ENCODE measurements at places on chromosomes 5 and 9.

DNA sequence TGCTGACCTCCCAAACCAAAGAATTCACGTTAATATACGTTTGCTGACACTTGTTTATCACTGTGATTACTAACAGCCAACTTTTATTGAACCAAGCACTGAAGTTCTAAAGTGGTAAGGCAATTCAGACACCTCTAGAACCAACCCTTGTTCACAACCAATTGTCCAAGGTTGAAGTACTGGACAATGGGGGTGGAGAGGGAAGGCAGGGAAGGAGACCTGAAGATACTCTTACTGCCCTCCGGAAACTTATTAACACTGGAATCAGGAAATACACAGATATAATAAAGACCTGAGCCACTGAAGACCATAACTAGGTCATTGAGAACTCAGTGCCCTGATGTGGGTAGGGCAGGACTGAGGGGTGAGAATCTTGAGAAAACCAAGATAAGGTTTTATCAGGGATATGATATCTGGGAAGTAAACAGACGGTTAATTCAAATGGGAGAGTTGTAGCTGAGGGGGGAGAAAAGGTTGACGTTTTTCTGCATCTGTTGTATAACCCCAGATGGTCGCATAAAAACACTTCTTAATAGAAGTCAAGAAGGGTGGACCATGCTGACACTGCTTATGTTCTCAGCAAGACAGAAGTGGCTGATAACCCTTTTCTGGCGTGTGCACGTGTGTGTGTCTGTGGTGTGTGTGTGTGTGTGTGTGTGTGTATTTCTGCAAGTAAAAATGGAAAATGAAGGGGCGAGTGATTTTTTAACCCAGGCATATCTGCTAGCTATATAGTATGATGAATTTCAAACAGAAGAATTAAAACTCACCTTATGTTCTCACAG lies 125.9 kb downstream of the LHFPL2 start:
- no peak for DNase-seq

GRCh38 chr5:52554293-52554692 lies 233.4 kb upstream of the ITGA1 start:
- no peak for DNase-seq

GRCh38 chr5:178772351-178772750 lies 41.9 kb upstream of the ZNF354A start:
- no peak for DNase-seq

DNA sequence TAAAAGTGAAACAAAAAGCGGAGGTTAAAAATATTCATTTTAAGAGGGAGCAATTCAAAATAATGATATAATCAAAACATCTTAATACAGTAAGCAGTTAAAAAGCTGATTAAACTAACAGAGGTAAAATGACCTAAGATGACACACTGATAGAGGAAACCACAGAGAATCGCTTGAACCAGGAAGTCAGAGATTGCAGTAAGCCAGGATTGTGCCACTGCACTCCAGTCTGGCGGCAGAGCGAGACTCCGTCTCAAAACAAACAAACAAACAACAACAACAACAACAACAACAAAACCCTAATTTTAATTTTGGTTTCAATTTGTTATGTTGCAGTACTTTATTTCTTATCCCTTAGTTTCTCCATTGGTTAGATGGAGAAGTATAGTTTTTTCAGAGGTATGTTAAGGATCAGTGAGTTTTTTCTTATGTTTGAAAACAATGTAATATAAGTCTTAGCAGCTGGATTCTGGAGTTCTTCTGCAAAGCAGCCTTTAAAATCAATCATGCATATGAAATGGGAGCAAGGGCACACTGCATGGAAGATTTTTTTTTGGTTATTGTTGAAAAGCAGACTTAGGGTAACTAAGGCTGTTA lies 58.5 kb downstream of the MLANA start:
- no peak for DNase-seq

GRCh38 chr5:109168151-109168550 lies 241.6 kb downstream of the PJA2 start:
- no peak for DNase-seq

DNA sequence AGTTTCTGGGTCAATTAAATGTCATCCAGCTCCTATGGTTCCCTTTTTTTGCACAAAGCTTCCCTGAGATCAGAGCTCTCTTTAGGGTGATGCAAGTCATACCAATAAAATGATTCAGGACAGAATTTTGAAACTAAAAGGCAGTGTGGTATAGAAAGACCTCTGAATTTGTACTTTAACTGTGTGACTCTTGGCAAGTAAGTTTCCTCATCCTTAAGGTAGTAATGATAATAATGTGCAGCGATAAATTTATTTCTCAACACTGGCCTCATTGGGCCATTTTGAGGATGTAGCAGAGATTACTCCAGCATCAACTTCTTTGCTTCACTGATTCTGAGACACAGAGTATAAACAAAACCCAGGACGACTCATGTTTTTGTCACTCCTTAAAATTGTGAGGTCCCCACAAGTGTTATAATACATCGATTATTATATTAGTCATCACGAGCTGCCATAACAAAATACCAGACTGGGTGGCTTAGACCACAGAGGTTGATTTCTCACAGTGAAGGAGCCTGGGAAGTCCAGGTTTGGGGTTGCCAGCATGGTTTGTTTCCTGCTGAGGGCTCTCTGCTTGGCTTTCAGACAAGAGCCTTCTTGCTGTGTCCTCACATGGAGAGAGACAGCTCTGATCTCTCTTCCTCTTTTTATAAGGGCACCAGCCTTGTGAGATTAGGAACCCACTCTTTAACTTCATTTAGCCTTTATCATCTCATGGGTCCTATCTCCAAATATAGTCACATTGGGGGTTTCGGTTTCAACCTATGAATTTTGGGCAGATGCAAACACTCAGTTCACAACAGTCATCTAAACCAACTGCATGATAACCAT lies 293.0 kb downstream of the ZNF608 start:
- no peak for DNase-seq

DNA sequence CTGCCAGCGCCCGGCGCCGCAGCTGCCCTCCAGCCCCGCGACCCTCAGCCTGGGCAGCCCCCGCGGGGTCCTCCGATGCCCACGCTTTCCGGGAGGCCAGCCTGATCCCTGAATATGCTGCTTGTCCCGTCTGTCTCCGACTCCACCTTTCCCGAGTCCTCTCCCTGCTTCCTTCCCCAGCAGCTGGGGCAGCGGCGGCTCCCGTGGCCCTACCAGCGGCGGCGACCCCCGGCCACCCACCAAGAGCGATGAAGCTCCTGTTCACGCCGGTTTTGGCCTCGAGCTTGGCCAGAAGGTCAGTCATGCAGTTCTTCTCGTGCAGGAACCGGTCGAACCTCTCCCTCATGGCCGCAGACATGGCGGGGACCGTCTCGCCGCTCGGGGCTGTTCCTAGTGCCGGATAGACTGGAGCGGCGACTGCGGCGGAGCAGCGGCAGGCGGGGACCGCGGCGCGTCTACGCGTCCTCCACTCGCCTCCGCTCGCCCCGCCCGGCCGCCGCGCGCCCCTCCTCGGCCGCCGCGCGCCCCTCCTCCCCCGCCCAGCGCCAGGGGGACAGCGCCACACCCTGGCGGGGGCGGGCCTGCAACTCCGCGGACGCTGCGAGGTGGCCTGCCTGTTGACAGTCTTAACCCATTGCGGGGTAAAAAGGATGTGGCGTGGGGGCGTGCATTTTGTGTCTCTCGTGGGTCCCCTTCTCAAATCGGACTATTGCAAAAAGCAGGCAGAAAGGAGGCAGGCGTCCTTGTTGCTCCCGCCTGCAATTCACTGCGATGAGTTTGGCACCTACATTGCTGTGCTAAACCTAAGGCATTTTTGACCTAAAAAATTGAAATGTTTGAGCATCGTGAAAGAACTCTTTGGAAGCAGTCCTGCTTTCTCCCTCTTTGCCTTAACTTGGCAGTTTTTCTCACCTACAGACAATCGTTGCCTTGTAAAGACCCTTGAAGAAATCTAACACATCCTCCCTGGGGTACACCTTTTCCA lies at the start of gene REEP5:
REEP5 (minus strand) TSS at position 395 of the 985 bp plus-strand sequence; CDS start at position 358, 37 bp downstream.
- DNase-seq = peak; percentile 36

DNA sequence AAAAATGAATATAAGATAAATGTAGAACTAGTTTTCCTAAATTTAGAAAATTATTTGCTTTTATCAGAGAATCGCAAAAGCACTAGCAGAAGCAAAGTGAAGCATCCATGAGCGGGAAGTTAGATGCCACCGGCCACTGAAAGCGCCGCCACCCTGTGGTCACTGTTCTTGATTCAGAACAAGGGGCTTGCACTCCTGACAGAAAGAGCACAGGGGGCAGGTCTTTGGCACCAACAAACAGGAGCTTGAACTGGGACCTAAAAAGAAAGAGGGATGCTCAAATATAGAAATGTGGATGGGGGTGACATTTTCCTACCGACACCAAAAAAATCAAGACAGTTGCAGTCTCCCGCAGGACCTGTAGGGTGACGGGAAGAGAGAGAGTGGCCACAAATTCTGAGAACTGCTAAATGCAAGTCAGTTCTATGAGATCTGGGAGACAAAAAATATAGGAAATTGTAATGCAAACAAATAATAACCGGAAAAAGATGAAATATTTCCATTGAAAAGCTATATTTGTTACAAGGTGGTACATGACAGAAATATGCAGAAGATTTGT lies 144.3 kb downstream of the CDH12 start:
- DNase-seq = no peak

GRCh38 chr5:159161361-159162214 lies 47.8 kb downstream of the RNF145 start:
- DNase-seq = no peak

DNA sequence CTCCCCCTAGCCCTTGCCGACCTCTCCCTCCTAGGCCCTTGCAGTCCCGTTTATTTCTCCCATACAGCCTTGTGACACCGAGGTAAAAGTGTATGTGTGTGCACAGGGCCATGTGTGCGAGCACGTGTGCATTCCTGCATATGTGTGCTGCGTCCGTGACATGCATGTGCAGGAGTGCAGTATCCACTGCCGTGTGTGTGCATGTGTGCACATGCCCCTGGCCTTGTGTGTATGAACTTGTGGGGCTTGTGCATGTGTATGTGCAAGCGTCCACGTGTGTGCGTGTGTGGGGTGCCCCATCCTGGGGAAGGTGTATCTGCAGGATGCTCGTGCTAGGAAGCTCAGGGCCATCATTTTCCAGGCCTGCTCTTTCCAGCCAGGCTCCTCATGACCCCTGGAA lies 6.6 kb downstream of the AK1 start:
- DNase-seq = no peak

DNA sequence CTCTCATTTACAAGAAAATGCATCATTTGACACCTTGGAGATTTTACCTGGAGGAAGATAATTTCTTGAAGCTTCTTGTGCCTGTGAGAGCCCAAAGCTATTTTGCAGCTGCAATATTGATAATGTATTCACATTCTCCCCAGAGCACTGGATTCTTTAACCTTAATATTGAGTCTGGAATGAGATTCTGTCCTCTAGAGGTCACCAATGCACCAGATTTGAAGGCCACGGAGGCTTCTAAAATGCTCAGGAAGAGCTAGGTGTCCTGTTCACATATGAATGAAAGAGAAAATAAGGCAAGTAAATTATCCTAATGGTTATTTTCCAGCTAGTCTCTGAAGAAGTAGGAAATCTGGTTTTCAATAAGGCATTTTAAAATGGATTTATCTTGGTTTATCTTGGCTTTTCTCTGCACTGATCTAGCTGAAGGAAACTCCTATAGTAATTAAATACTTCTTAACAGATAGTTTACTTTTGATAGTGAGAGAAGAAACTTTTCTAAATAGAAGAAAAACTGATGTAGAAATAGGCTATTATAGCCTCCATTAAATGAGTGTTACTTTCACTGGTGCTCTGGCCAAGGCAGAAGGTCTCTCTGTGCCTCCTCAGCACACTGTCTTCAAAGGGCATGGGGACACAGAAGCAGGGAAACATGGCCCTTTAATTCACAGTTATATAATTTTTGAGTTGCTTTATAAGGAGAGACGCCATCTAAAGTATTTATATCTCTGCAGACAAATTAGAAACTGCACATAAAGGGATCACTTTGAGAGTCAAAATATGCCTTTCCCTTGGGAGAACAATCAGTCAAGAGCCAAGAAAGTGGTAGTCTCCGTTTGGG lies 297.0 kb upstream of the ACTBL2 start:
- peak; percentile 44 for DNase-seq
